PC-9 (cell line): ENCODE measurements at places on chromosomes 4 and X. TPM values are rescaled to one million over a fixed set of nuclear protein-coding genes. Genes with fewer than 3 reads are reported as not detected.

GPM6B gene
- total RNA-seq = not detected in 2 replicates

- DNase-seq = no peak
These were observed 90.5 kb upstream of the ZNF827 start for GRCh38 chr4:146029147-146029546.

DNA sequence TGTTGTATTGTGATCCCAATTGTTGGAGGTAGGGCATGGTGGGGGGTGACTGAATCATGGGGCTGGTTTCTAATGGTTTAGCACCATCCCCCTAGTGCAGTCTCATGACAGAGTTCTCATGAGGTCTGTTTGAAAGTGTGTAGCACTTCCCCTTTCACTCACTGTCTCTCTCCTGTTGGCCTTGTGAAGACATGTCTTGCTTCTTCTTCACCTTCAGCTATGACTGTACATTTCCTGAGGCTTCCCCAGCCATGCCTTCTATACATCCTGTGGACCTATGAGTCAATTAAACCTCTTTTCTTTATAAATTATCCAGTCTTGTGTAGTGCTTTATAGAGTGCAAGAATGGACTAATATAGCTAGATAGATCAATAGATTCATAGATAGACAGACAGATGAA, 230.0 kb downstream of the MAGEE1 start:
- DNase-seq = no peak

DNA sequence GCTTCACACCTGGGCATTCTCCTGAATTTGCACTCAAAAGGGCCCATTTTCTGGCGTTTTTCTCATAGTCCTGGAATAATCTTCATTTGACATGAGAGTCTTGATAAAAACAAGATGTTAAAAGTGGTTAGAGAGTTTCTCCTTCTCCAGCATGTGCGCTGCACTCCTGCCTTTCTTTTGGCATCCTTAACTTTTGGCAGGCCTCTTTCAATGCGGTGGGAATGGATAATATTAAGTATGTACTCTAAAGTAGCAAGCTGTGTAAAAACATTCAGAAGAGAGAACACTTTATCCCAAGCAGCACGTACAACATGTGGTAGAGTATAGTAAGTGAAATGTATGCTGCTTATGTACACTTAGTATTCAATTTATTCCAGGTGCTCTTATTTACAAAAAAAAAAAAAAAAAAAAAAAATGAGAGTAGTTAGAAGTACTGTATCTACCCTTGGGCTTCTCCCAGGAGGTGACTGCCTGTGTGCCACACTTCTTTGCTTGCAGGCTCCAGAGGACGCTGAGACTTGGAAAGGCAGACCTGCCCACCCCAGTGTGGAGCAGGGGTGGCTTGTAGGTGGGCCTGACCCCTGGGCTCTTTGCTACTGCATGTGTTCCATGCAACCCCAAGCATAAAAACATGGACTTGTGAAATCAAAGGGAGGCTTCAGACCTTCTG, 3.9 kb downstream of the FGF2 start:
- no peak for DNase-seq

GRCh38 chr4:85571008-85571407, 96.1 kb downstream of the ARHGAP24 start:
- DNase-seq = no peak

DNA sequence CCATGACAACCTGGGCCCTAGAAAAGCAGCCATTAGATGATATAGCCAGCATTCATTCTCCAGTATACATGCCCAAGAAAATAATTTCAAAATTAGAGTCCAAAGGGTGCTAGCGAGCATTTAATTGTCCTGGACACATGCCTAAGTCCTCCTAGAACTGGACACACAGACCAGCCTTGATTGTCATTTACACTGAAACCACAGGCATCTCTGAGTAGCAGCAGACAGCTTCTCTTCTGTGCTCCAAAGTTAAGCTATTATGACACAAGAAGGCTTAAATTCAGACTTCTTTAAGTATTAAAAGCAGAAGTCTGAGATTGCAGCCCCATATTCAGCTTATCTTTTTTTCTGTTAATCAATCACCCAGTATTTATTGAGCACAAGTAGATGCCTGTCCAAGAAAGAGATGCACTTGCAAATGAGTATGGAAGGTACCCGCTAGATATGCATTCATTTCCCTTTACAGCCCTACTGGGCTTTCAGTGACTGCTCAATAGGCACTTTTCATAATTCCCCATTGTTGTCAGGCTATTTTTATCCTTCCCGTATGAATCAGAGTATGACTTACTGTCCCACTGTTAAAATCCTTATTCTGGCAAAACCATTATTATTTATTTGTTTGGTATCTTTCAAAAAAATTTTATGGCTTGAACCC, 374.1 kb downstream of the FBXW7 start:
- no peak for DNase-seq

DNA sequence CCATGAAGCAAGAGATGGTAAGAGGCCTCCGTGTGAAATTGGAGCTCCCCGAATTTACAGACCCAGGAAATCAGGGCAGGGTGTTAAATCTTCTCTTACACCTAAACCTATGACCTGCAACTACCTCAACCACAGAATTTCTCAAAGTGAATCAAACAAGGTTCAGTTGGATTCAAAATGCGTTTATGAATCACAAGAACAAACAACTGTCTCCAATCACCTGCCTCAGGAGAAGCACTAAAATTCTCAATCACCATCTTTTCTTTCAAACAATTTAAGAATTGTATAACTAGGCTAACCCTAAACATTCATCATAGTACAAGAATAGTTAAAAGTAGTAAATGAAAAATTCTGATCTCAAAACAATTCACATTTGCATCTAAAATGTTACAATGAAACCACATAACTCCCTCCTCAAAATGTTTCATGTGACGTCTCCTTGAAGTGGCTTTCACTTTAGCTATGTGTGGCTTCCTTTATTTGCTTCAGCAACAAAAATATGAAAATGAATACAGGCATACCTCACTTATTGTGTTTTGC, 19.2 kb downstream of the PPP3CA start:
- no peak for DNase-seq
